ENCODE measurements at places on chromosomes 1 and 21. TPM values are rescaled to one million over a fixed set of nuclear protein-coding genes. Genes with fewer than 3 reads are reported as not detected.

DCST1 gene
- total RNA-seq, result not detected

- no peaks in the 10 kb centered on the region for H3K27me3 ChIP-seq
- no peak overlapping the region for H3K4me3 ChIP-seq
- no peaks in the 10 kb centered on the region for H3K36me3 ChIP-seq
- no peak for DNase-seq
- H3K4me1 ChIP-seq, result peaks cover 15% of the 10 kb centered on the region
Measured at GRCh38 chr1:234827181-234827580, 217.2 kb upstream of the IRF2BP2 start.

DNA sequence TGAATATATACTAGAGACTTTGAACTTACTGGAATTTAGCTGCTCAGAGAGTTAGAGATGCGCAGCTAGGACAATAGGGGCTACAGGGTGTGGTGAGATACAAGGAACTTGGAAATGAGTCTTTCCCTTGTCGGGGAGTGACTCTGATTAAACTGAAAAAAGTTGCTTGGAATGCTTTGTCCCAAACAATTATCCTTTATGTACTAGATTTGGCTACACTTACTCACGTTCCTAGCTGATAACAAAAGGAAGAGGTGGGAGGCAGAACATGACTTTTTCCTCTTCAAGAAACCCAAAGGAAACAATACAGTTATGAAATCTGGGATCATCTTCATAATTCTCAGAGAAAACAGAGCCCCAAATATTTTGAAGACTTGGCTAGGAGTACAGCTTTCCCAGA lies 6.9 kb upstream of the CGN start:
- H3K27ac ChIP-seq, result no peak overlapping the region
- H3K27me3 ChIP-seq, result no peaks in the 10 kb centered on the region
- H3K4me3 ChIP-seq, result no peak overlapping the region
- no peaks in the 10 kb centered on the region for H3K4me1 ChIP-seq
- H3K36me3 ChIP-seq, result no peaks in the 10 kb centered on the region
- DNase-seq, result no peak

CYP4A22 gene
- not detected for total RNA-seq

- H3K27ac ChIP-seq, result no peak overlapping the region
- DNase-seq, result no peak
- no peaks in the 10 kb centered on the region for H3K4me1 ChIP-seq
- H3K36me3 ChIP-seq, result no peaks in the 10 kb centered on the region
- H3K27me3 ChIP-seq, result peaks cover 19% of the 10 kb centered on the region
- no peak overlapping the region for H3K4me3 ChIP-seq
Measured at GRCh38 chr1:85485516-85485915, 20.6 kb upstream of the DDAH1 start.

- H3K4me1 ChIP-seq, result peaks cover 11% of the 10 kb centered on the region
- peak overlapping the region; percentile 70 for H3K4me3 ChIP-seq
- H3K36me3 ChIP-seq, result no peaks in the 10 kb centered on the region
- H3K27me3 ChIP-seq, result no peaks in the 10 kb centered on the region
- no peak overlapping the region for H3K27ac ChIP-seq
Measured at GRCh38 chr1:54542962-54543539, 5.0 kb upstream of the ACOT11 start.

ELF3 gene
- 0.31 TPM for total RNA-seq

GJA9 gene
- not detected for total RNA-seq

GRCh38 chr1:78408192-78408591 lies 82.6 kb upstream of the PTGFR start:
- DNase-seq, result no peak
- no peaks in the 10 kb centered on the region for H3K4me1 ChIP-seq
- no peak overlapping the region for H3K27ac ChIP-seq
- peaks cover 6% of the 10 kb centered on the region for H3K27me3 ChIP-seq

SHE gene
- not detected for total RNA-seq

DNA sequence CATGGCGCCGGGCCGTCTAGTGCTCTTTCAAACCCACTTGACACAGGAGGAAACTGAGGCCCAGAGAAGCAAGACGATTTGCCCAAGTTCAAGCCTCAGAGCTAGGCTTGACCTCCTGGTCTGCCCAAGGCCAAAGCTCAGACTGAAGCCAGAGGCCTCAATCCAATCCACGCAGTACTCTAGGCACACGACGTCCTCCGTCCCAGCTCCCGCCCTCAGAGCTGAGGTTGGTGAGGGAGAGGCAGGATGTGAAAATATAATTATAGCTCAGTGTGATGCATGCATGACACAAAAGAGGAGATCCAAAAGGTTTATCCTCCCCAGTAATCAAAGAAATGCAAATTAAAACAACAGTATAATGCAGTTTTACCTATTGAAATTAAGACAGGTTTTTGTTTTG lies 15.5 kb upstream of the ADGRB2 start:
- H3K27me3 ChIP-seq, result peaks cover 7% of the 10 kb centered on the region
- no peaks in the 10 kb centered on the region for H3K4me1 ChIP-seq
- no peak overlapping the region for H3K4me3 ChIP-seq
- H3K27ac ChIP-seq, result no peak overlapping the region
- no peaks in the 10 kb centered on the region for H3K36me3 ChIP-seq

GRCh38 chr1:223001653-223002634 lies 141.1 kb downstream of the TLR5 start:
- H3K4me1 ChIP-seq, result no peaks in the 10 kb centered on the region
- no peak overlapping the region for H3K27ac ChIP-seq
- peaks cover 9% of the 10 kb centered on the region for H3K36me3 ChIP-seq
- DNase-seq, result no peak
- H3K27me3 ChIP-seq, result no peaks in the 10 kb centered on the region

DNA sequence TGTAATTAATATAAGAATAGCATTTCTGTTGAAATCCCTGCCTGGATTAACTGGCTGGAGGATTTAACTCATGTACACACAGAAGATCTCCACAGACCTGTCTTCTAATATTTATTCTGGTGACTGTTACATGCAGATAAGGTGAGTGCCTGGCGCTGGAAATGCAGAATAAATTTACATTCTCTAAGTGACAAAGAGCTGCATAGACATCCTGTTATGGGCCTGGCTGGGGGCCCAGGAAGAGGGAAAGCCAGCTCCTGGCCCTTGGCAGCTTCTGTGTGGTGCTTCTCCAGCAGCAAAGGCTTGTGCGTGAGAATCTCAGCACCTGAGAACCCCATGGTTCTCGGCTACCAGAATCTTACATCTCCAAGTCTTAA lies 446.6 kb downstream of the PTPRU start:
- peaks cover 4% of the 10 kb centered on the region for H3K27me3 ChIP-seq
- no peaks in the 10 kb centered on the region for H3K4me1 ChIP-seq
- H3K36me3 ChIP-seq, result no peaks in the 10 kb centered on the region
- H3K27ac ChIP-seq, result no peak overlapping the region
- no peak for DNase-seq
- no peak overlapping the region for H3K4me3 ChIP-seq

SGIP1 gene
- total RNA-seq, result not detected

ATP8B2 gene
- total RNA-seq, result 28.7 TPM

DNA sequence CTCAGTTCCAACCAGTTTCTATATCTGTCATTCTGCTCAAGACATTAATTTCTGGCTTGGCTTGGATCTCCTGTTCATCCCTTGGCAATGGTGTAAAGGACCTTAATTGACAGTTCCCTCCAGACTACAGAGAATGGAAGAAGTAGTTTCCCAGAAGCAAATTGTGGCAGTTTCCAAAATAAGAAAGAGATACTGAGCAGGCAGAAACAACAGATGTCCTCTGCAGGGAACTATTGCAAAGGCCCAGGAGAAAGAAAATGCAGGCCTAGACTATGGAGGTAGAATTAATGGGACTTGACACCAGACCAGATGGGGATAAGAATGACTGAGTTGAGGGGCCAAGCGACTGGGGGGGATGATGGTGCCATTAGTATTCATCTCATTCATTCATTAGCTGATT lies 6.1 kb upstream of the AK2 start:
- no peak overlapping the region for H3K27ac ChIP-seq
- no peaks in the 10 kb centered on the region for H3K4me1 ChIP-seq
- no peak overlapping the region for H3K4me3 ChIP-seq

LMNA gene
- 62.6 TPM for total RNA-seq

GRCh38 chr1:108664481-108664880 lies 3.6 kb upstream of the HENMT1 start:
- H3K4me1 ChIP-seq, result peaks cover 25% of the 10 kb centered on the region
- no peak overlapping the region for H3K4me3 ChIP-seq
- peaks cover 1% of the 10 kb centered on the region for H3K36me3 ChIP-seq
- no peaks in the 10 kb centered on the region for H3K27me3 ChIP-seq
- H3K27ac ChIP-seq, result no peak overlapping the region

VAV3 gene
- 1.3 TPM for total RNA-seq

TNNI3K gene
- total RNA-seq, result not detected

C8B gene
- total RNA-seq, result not detected

DYRK3 gene
- 6.5 TPM for total RNA-seq

- H3K27ac ChIP-seq, result no peak overlapping the region
- H3K27me3 ChIP-seq, result no peaks in the 10 kb centered on the region
- no peaks in the 10 kb centered on the region for H3K36me3 ChIP-seq
- peaks cover 10% of the 10 kb centered on the region for H3K4me1 ChIP-seq
Measured at GRCh38 chr1:89490389-89490788, 34.2 kb upstream of the LRRC8B start.

FAM89A gene
- 11.1 TPM for total RNA-seq

DNA sequence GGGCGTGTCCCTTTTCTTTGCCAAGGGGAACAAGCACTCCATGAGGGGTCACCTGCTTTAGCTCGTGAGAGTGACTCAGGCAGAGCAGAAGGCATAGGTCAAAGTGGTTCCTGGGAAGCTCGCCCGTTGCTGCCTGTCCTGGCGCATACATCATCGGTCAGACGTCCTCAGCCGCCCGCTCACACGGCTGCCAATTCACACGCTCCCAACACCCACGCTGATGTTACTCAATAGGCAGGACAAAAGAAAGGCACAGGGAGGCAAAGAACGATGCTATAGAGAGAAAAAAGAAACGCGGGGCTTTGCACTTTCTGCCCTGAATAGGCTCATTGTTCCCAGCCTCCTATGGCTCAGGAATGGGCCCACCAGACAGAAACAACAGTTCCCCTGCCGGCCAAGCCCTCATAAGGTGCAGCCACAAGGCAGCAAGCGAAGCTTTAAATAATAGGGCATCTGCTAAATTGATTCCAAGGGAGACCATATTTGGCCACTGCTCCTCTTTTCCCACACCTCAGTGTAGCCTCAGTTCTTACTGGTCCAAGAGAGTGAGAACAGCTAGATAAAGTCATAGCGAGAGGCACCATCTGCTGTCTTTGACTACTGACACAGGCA lies 38.7 kb downstream of the VTCN1 start:
- no peak overlapping the region for H3K27ac ChIP-seq
- peaks cover 2% of the 10 kb centered on the region for H3K27me3 ChIP-seq
- H3K36me3 ChIP-seq, result no peaks in the 10 kb centered on the region

PRKAA2 gene
- not detected for total RNA-seq

DNA sequence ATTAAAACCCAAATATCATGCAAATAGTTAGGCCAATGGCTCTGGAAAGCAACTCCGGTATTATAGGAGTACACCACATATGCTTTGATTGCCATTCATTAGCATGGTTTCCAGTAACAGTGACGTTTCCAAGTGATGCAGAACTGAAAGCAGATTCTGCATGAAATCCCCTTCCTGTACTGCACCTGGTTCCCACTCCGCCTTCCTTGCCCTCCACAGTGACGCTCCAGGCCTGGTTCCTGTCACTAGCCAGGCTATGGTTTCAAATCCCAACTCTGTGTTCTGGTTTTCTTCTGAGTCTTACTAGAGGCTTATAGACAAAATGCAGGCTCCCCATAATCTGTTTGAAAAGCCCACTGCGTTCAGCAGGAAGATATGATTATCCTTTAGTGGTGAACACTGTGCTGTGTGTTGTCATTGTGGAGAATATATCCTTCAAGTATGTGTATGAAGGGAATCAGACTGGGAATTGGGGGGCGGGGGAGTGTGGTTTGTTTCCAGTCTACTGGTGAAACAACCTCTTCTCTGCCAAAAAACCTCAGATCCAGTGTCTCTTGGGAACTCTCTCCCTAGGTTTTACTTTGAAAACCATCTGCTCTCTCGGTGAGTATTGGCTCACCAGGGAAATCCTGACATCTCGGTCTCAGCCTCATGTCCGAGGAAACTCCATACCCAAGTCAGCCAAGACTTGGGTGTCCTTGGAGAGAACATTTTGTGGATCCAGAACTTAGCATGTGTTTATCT lies 78.7 kb downstream of the TYW3 start:
- no peaks in the 10 kb centered on the region for H3K36me3 ChIP-seq
- no peak overlapping the region for H3K4me3 ChIP-seq
- DNase-seq, result no peak
- H3K27ac ChIP-seq, result no peak overlapping the region

RIMKLA gene
- total RNA-seq, result 1.2 TPM

- peak overlapping the region; percentile 23 for H3K4me3 ChIP-seq
- peak; percentile 45 for DNase-seq
- H3K36me3 ChIP-seq, result peaks cover 43% of the 10 kb centered on the region
- no peaks in the 10 kb centered on the region for H3K27me3 ChIP-seq
- H3K27ac ChIP-seq, result peak overlapping the region; percentile 33
Measured at GRCh38 chr1:89552471-89553081, 27.9 kb downstream of the LRRC8B start.

KCND3 gene
- total RNA-seq, result not detected

All from activated naive CD4-positive, alpha-beta T cell treated with anti-CD3 and anti-CD28 coated beads for 36 hours (primary cell).